Stimulated activated CD8-positive, alpha-beta memory T cell treated with anti-CD3 and anti-CD28 coated beads, Interleukin-7, amount 100 ng/mL, for 1 hour (primary cell): ENCODE measurements at places on chromosomes 5 and 9.

GRCh38 chr9:83933790-83934189 lies 12.6 kb upstream of the KIF27 start:
- DNase-seq: no peak

DNA sequence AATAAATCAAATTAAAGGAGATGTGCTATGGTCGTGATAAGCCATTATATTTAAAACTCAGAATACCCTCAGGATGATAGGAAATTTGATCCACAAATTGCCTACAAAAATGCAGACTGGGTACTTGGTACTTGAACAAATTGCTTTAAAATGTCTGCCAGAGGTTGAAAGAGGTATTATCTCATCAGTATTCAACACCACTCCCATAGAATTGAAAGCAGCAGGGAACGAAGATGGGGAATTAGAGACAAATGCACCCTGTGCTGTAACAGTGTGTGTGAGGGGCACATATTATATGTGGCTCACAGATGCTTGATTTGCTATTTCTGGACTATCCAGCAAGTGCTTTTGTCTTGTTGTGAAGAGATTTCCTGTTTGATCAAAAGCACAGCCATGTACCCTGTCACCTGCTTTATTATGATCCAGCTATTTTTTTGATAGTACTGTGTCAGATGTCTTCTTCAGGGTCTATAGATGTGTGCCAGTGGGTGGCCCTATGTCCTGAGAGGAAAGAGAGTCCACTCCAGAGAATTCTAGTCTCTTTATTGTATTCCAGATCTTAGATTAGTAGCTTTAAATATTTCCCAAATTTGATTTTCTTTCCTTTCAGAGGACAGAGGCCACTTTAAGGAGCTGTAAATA lies 120.1 kb downstream of the XRCC4 start:
- no peak for DNase-seq

GRCh38 chr9:37549527-37549926 lies 26.7 kb downstream of the FBXO10 start:
- DNase-seq: no peak

GRCh38 chr9:93686880-93687236 lies 110.5 kb downstream of the PHF2 start:
- no peak for DNase-seq

DNA sequence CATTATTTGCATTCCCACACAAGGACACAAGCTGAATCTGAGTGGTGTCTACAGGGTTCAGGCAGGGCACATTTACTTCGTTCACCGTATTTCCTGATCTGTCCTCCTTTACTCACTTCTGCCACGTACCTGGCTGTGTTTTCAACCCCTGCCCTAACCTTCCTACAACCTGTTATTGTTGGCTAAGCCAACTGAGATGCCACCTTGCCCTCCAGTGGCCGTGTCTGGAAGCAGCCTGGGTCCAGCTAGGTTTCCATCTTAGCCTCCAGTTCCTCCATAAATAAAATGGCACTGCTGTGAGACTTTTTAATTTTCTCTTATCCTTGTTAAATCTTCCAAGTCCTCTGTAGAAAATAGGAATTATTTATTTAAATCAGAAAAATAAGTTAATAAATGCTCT lies 64.8 kb downstream of the ATP10B start:
- no peak for DNase-seq

GRCh38 chr9:32487981-32488380 lies 38.0 kb downstream of the RIGI start:
- no peak for DNase-seq
